Kidney capillary endothelial cell (primary cell): ENCODE measurements at places on chromosomes 12 and 14.

DNA sequence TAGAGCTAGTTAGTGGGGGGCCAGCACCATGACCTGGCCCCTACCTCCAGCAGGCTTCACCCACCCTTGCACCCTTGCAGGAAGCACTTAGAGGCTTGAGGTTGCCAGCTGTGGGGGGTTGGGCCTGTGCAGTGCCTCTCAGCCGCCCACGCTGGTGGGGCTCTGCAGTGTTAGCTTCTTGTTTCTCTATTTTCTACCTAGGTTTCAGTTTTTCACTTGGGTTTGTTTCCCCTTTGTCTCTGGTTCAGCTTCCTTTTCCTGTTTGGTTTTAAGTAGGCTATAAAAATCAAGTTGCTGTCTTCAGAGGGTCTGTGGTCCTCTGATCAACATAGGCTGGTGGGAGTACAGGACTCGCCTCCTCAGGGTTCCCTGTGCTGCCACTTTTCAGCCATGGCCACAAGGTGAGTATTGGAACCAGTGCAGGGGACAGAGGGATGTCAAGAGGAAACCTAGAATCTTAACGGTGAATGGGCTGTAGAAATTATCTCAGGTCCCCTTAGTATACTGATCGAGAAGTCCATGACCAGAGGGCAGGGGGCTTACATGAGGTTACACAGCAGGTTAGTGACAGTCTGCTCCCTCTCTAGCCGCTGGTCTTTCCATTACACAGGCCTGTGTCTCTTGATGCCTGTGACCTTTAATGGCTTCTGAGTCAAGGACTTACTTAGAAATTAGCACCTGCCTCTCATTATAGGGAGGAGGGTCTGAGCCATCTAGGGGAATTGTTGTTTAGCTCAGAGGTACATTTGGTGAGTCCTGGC, at the start of gene EVL:
Gene EVL (plus strand): TSS at position 312 of the 761 bp plus-strand sequence. CDS start 79 bp downstream, at position 391.
- DNase-seq, result no peak

DNA sequence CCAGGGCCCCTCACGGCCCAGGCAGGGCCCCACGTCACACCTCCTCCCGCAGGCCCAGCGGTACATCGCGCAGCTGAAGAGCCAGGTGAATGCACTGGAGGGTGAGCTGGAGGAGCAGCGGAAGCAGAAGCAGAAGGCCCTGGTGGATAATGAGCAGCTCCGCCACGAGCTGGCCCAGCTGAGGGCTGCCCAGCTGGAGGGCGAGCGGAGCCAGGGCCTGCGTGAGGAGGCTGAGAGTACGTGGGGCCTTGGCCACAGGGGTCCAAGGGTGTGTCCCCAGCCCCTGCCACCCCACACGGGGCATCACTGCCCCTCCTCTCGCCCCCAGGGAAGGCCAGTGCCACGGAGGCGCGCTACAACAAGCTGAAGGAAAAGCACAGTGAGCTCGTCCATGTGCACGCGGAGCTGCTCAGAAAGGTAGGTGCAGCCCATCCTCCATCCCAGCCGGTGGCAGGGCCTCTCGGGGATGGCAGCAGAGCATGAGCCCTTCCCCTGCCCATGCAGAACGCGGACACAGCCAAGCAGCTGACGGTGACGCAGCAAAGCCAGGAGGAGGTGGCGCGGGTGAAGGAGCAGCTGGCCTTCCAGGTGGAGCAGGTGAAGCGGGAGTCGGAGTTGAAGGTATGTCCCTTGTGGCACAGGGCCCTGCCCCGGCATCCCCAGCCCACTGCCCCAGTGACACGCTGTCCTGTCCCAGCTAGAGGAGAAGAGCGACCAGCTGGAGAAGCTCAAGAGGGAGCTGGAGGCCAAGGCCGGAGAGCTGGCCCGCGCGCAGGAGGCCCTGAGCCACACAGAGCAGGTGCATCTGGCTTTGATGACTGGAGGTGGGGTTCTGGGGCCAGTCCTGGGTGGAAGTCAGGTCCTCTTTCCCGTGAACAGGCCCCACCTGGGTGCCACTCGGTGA, 20.9 kb downstream of the HIP1R start:
- no peak for DNase-seq

DNA sequence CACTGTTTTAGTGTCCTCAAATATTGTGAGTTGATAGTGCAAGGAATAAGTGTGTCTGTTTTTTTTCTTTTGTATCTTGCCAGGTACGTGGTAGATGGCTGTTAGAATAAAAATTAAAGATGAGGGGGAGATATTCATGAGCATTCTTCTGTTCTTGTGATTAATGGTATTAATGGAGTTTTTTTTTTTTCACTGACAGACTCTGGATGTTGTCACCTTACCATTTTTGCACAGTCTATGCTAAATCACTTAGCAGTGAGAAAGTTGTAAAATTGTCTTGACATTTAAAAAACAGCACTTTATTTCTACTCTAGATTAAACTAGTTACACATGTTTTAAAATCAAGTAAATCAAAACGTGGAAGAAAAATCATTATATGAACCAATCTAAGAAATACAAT, 204.3 kb downstream of the MDGA2 start:
- no peak for DNase-seq

GRCh38 chr14:73725116-73726024, 11.2 kb upstream of the PNMA1 start:
- DNase-seq, result no peak

DNA sequence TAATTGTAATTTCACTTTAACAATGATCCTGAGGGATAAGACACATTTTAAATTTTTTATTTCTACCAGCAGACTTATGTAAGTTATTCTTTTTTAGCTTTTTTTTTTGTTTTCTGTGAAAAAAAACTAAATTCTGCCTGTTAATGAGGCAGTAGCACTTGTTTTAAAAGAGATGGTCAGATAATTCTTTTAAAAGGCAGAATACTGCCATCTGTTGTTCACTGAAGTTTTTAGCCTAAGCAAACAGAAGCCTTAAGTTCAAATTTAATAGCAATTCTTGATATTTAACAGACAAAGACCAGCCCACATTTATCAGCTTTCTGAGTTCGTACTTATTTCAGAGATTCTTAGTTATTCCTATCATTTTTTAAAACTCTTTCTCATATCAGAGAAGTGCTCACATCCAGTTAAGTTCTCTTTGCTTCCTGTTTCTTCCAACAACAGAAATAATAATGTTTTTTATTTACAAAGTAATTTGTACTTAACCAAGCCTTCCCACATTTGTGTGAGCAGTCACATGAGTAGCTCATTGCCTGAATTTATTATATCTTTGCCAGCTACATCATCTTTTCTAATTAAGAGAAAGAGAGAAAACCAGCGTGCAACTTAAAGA, 93.4 kb upstream of the SLCO1C1 start:
- DNase-seq, result peak; percentile 20

- peak; percentile 27 for DNase-seq
These were observed 302.0 kb upstream of the SYT1 start for GRCh38 chr12:78562368-78563205.

- no peak for DNase-seq
These were observed 5.6 kb downstream of the KRT76 start for GRCh38 chr12:52771505-52771904.

DNA sequence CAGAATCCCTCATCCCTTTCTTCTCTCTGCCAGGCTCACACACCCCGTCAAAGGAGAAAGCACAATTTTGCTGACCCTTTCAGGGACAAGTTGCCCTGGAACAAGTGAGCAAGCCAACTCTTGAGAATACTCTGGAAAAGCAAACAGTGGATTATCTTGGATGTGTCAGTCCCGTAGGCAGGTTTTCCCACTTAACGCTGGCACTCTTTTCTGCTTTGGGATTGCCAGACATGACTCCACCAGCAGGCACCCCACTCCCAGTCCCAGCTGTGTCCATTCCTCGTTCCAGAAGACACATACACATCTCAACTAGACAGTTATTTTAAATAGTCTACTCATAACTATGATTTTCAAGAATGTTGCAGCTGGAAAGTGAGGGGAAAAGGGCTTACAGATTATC, 145.5 kb upstream of the CDKN3 start:
- no peak for DNase-seq
